ENCODE measurements at places on chromosomes 2 and 18.

- no peak for DNase-seq
These were observed 210.1 kb upstream of the RAB6C start for GRCh38 chr2:129769185-129769991.

DNA sequence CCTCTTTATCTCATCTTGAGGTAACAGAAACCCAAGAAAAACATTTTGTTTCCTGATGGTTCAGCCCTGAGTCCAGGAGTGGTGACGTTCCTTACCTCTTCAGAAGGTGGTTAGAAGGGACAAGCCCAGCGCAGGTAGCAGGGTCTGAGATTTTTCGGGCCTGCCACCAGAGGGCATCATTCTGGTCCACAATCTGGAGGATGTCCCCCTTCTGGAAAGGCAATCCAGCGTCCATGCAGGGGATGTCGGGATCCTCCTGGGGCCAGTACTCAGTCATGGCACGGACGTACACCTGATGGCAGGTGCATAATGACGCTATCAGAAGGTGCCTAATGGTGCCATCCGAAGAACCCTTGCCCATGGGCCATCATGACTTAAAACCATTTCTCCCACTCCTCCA, 17.7 kb downstream of the MPP4 start:
- no peak for DNase-seq

DNA sequence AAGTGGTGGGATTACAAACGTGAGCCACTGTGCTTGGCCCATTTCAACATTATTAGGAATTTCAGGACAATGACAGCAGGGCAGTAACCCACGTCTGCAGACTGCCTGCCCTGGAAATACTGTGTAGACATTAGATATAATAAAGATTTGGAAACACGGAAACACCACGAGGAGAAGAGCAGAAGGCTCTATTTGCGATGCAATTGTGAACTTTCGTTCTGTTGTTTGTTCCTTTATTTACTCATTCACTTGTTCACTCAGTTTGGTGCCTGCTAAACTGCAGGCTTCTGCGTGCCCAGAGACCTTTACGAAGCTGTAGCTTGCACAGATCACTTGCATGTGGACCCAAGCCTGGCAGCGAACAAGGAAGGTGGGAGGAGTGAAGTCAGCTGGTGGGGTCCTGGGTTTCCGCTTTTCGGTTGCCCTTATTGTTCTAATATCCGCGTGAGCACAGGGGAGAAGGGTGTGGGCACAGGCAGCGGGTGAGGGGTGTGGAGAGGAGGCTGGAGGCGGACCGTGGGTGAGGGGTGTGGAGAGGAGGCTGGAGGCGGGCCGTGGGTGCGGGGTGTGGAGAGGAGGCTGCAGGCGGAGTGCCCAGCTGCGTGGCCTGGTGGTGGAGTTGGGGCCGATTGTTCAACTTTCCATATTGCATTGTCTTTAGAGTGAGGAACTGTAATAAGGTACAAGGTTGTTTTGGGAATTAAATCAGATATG, 3.4 kb downstream of the COLEC11 start:
- DNase-seq, result no peak

DNA sequence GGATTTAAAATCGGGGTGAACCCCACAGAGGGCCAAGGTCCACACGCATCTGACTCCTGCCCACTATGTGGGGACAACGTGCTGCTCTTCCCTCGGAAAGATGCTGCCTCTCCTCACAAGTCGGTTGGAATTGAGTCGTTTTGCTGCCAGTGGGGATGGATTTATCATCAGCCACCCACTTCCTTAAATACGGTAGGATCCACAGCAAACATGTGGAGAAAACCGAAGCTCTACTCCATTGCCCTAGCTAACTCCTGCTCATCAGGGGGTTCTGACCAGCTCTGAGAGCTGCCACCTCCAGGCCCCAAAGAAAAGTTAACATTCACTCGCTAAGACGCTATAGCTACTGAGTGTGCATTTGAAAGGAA, 80.9 kb downstream of the CHRNA1 start:
- peak; percentile 67 for DNase-seq
